Ascending aorta (tissue), 2 donors: ENCODE measurements at places on chromosomes 5 and 9.

GRCh38 chr5:136330353-136331038, 34.8 kb downstream of the TRPC7 start:
- DNase-seq = no peak

GRCh38 chr9:124870723-124871122, 8.8 kb downstream of the ARPC5L start:
- no peak for DNase-seq

DNA sequence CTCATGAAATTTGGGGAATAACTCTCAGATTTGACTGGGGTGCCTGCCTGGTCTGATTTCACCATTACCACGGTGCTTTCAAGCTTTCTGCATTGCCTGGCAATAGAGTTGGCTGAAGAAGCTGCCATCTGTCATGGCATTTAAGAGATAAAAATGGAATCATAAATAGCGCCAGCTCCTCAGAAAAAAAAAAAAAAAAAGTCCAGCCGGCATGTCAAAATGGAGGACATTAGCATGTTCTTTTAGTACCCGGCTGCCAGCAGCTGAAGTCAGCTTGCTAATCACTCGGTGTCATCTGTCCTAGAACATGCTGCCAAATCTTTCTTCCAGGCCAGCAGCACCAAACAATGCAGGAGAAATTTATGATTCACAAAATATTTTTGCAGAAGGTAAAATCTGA, 57.7 kb upstream of the CER1 start:
- DNase-seq = no peak

GRCh38 chr9:83247732-83248131, 184.8 kb upstream of the RASEF start:
- no peak for DNase-seq

DNA sequence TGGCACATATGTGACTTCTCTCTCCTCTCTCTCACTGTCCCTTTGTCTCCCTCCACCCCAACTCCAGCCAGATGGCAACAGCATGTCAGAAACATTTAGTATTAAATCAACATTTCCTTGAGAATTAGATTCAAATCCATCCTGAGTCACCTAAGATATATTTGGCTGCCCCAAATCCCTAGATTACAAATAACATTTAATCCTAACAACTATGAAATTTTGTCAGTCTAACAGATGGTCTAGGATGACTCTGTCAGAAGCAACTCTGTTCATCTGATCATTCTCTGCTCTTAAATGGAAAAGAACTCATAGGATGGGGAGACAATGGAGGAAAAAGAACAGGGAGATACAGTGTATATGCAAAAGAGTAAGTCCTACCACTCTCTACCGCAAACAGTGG, 201.2 kb downstream of the TSSK1B start:
- DNase-seq = no peak

DNA sequence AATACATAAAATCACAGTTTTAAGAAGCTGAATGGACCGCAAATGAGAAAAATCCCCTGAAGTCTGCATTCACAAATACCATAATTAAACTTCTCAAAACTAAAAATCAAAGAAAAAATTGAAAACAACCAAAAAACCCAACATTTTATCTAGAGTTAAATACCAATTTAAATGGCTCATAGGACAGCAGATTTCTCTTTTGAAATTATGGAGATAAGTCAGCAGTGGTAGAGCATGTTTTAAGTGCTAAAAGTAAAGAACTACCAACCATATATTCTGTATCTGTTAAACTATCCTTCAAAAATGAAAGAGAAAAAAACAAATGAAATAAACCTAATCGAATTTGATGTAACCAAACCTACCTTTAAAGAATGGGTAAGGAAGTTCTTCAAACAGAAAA, 862.8 kb downstream of the TAF11L14 start:
- DNase-seq = no peak

DNA sequence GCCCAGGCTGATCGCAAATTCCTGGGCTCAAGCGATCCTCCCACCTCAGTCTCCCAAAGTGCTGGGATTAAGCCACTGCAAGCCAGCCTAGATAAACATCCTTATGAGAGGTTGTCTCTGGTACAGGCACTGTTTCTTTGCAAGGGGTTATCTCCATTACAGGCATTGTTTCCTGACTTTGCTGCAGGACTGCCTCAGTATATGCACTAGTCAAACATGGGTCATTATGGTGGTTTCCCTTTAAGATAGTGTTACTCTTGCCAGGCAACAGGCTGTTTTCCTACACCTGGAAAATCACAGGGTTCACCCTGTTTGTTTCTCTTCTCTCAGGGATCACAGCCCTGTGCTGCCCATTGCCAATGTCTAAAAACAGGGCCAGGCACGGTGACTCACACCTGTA, 7.8 kb upstream of the CLTB start:
- no peak for DNase-seq

DNA sequence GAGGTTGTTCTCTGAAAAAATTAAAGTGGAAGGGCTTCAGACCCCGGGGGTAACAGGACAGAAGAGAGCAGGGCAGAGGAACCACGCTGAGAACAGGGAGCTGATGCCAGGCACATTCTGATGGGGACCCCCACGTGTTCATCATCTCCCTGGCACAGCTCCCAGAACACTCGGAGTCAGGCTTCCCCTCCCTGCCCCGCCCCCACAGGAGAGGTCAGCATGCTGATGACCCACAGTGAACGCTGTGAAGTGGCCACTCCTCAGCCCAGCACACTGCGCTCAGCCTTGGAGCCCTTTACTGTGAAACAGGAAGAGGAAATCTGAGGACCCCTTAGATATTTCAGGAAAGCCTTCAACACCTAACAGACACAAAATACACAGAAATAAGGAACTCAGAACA, 16.4 kb downstream of the RETREG1 start:
- no peak for DNase-seq

DNA sequence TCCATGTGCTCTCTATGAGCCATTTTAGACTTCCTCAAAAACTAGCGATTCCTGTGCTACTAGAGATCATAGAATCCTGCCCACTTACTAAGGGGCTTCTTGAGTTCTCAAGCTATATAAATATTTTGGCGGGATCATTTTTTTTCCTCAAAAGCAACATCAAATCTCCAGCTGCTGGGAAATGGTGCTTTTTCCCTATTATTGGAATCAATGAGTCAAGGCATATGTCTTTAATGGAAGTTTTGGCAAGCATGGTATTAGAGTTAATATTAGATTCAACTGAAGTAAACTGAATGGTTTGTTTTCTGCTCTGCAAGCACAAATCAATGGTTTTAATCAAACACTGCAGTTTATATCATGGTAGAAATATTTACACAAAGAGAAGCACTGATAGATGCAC, 369.9 kb upstream of the PTGER4 start:
- DNase-seq = no peak
